ENCODE measurements at places on chromosomes 13 and 19.

DNA sequence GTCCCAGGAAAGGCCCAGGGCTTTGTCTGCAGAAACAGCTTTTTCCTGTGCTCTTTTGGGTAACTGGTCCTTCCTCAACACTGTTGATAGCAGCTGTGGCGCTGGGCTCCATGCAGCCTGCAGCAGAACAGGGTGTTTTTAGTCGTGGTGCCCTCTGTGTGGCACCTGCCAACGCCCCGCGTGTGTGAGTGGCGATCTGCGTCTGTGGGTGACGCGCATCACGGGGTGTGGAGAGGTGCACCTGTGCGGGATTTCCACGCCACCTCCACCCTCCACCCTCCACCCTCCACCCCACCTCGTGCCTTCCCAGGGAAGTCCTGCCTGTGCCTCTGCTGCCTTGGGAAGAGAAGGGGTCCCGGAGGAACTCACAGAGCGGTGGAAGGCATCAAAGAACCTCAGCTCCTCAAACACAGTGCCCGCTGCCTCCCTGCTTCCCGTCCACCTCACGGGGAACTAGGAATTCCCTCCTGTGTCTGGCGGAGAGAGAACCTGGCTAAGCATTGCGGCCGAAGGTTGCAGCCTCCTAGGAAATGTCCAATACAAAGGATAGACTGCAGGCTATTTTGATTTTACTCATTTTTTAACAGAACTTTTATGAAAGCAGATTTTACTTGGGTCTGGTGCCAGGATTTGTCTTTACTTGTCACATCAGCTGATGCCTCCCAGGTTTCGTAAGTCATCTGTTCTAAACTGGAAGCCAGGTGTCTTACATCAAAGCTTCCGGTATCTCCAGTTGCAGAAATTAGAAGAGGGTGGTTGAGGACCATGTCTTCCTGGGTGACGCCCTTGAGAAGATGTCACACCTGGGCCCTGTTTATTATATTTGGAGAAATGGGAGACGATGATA lies 84.0 kb downstream of the ATP11A start:
- peak; percentile 55 for ATAC-seq

- no peak for ATAC-seq
Observed at GRCh38 chr19:23071147-23071511, 45.7 kb upstream of the ZNF730 start.

DNA sequence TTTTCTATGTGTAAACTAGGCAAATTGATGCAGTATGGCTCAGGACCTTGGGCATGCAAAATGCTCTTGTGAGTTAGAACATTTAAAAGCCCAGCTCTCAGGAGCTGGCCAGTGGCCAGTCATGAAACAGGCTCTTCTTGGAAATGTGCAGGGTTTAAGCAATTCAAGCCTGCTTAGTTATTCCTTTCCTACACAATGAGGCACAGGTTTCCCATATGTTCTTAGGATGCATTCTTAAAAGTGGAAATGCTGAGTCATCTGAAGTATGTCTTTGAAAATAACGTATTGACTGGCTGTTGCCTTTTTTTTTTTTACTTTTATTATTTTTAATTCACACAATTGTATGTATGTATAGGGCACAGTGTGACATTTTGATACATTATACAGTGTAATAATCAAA lies 300.7 kb downstream of the SLC7A1 start:
- no peak for ATAC-seq

GRCh38 chr13:76293346-76293745 lies 592.9 kb downstream of the KCTD12 start:
- no peak for ATAC-seq

DNA sequence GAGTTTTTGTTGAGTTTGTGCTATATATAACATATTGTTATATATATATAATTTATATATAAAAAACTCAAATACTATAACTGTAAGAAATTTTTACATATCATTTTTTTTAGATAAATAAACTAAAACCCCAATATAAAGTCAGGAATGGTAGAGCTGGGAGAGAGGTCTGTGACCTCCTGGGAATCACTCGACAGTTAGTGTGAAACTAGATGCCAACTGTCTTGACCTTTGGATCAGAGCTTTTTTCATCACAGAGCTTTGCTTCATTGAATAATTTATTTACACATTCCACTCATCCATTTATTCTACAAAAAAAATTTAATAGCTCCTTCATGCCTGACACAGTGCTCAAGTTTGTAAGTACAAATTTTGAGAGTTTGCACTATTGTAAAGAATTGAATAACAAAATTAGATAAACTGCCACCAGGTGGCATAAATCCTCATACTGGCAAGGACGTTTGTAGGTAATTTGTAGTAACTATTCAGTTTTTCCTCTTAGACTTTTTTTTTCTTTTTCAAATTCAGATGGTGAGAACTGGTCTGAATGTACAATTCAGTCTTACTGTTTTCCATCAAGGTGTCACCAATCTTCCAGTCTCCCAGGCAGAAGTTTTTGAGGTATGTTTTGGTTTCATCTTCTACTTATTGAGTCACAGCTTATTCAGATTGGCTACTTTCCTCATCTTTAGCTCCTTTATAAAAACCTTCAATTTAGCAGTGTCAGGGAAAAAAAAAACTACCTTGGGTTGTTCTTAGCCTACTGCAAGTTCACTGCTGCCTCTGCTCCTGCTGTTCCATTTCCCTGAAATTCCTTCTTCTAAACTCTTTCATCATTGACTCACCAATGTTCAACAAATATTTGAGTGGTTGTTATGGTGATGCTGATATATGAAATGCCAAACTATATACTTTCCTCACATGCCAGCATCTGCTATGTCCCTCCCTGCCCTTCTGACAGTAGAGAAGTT lies 28.7 kb downstream of the LACC1 start:
- ATAC-seq: no peak

DNA sequence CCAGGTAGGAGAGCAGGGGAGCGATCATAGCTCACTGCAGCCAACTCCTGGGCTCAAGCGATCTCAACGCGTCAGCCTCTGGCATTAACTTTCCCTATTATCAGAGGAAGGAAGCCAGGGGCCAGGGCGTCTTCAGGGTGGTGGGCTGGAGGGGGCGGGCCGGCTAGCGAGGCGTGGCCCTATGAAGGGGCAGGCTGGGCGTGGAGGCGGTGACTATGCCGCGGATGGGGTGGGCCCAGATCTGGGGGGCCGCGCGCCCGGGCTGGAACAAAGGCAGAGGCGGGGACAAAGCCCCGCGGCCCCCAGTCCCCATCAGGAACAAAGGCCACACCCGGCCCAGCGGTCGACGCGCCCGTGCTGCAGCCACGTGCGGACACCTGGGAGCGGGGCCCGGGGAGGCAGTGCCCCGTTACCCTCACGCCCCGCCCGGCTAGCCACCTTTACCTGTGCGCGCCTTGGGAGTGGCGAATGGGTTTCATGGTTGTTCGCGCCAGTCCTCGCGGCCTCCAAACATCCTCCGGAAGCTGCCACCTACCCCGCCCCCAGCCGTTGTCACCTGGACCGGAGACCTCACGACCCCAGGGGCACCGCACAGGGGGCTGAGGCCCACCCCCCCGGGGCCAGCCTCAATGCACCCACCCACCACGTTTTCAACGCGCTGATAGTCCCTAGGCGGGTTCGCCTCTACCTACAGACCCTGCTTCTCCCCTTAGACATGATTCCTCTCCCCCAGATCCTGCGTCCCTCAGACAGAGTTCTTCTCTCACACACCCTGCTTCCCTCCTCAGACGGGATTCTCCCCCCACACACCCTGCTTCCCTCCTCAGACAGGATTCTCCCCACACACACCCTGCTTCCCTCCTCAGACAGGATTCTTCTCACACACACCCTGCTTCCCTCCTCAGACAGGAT lies 5.4 kb upstream of the TRIM28 start:
- peak; percentile 82 for ATAC-seq

DNA sequence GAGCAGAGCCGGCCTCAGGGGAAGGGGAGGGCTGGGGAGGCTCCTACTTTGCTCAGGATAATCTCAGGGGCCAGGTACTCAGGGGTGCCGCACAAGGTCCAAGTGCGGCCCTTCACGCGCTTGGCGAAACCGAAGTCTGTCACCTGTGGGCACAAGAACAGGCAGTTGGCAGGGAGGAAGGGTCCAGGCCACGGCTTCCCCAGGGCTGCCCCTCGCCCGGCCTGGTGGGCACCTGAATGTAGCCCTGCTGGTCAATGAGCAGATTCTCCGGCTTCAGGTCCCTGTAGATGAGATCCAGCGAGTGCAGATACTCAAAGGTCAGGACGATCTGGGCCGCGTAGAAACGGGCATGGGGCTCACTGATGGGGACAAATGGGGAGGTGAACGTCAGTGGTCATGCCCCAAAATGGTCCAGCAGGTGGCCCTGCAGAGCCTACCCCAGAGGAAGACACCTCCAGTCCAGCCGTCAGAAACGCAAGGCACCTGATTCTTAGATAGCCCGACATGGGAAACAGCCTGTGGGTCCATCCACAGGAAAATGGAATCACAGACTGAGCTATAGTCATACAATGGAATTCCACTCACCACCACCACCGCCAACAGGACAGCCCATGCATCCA lies 7.1 kb upstream of the SAMD1 start:
- no peak for ATAC-seq

DNA sequence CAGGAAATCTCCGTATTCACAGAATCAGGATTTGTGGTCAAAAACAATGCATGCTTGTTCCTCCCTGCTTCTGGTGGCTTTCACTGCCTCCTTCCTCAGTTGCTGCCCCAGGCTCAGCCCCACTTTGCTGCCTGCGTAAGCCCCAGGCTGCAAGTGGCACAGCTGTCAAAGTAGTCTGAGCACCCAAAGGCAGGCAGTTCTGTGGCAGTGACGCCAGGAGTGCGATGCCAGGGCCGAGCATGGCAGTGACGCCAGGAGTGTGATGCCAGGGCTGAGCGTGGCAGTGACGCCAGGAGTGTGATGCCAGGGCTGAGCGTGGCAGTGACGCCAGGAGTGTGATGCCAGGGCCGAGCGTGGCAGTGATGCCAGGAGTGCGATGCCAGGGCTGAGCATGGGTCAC lies 77.3 kb upstream of the GPR183 start:
- ATAC-seq: no peak

GRCh38 chr13:25619897-25620296 lies 248.1 kb downstream of the ATP8A2 start:
- no peak for ATAC-seq

DNA sequence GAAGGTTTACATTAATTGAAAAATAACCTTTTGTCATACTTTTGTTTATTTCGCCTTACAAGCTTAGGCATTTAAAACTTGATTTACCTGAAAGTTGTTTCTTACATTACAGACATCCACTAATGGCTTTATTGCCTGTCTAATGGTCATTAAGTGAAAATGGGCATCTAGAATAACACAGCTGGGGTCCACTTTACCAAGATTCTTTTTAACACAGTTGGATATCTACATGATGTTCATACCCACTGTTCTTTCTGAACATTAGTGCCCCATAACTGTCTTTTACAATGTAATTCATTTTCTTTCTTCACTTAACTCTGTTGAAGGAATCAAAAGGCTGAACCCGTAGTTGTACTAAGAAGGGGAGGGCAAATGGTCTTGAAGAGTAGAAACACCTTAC lies 19.8 kb upstream of the KLHL1 start:
- ATAC-seq: no peak

DNA sequence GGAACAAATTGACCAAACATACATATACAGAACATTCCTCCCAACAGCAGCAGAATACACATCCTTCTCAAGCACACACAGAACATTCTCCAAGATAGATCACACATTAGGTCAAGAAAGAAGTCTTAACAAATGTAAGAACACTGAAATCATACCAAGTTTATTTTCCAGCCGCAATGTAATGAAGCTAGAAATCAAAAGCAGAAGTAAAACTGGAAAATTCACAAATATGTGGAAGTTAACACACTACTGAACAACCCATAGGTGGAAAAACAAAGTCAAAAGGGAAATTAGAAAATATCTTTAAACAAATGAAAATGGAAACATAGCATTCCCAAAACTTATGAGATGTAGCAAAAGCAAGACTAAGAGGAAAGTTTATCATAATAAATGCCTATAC lies 692.6 kb downstream of the DIAPH3 start:
- ATAC-seq: no peak

DNA sequence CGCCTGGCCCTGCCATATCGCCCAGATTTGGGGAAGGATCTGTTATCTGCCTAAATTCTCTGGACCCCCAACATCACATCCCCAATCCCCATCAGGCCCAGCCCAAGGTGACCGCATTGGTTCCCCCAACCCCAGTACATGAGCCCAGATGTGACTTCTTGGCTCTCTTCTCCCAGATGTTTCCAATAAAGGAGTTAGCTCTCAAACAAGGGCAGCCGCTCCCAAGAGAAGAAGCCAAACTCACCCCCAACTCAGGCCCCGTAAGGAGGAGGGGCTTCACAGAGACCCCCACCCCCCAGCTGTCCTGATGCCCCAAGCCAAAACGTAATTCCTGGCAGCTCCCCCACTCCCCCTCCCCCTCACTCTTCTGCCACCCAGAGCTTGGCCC lies 6.9 kb downstream of the FBN3 start:
- ATAC-seq: no peak

DNA sequence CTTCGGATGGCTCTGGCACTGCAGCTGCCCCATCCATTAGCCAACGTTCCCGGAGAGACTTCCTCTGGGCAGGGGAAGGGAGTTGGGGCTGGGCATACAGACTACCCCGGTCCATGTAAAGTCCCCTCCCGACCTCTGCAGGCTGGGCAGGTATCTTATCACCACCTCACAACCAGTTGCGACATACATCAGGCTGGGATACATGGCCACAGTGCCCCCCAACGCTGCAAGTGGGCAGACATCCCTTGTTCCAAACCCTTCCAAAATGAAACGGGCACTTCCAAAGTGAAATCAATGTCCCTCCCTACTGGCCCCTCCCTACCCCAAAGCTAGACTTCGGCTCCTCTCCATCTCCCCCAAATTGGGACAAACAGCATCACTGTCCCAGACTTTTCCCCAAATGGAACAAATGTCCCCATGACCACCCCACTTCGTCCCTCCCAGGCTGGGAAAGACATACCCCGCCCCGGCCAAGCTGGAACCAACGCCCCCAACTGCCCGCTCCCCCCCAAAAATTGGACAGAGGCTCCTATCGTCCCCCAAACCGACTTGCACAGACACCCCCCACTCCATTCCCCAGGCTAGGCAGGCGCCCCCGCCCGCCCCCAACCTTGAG lies 5.0 kb downstream of the PALM3 start:
- no peak for ATAC-seq

DNA sequence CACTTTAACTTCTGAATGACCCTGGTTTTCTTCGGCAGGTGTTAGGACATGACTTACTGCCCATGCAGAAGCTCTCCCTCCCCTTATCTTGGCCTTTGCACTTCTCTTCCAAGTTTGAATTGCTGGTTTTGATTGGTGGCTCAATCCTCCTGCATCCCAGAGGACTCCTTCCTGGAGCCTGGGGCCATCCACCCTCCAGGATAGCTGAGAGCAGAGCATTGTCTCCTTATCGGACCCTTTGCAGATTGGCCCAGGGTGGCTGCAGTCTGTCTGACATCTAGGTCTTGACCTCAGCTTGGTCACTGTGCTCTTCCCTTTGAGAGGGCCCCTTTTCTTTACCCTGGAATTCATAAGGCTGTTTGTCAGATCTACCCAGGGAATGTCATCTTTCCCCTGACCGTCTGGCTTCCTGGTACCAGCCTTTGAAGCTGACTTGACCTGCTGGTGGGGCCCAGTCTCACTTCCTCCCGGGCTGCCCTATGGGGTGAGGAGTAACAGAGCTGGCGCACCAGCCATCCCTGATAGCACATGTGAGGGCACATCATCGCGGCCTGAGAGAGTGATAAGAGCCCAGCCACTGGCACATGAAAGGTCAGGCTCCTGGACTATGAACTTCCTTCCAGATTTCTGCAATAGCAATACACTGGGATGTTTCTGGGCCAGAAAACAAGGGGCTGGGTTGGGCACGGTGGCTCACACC lies 172.9 kb upstream of the UBL3 start:
- ATAC-seq: no peak

All from esophagus mucosa (tissue), 1 donor.